ENCODE measurements at places on chromosomes 16 and 17. TPM values are rescaled to one million over a fixed set of nuclear protein-coding genes. Genes with fewer than 3 reads are reported as not detected.
A peak's percentile ranks its signal among the peaks of the same experiment; 100 is the strongest.

MIS12 gene
- total RNA-seq = 8.1 TPM

- DNase-seq = no peak
These were observed 24.0 kb upstream of the C16orf78 start for GRCh38 chr16:49349446-49350168.

KRTAP17-1 gene
- total RNA-seq = not detected

SLC52A1 gene
- total RNA-seq = not detected

DNA sequence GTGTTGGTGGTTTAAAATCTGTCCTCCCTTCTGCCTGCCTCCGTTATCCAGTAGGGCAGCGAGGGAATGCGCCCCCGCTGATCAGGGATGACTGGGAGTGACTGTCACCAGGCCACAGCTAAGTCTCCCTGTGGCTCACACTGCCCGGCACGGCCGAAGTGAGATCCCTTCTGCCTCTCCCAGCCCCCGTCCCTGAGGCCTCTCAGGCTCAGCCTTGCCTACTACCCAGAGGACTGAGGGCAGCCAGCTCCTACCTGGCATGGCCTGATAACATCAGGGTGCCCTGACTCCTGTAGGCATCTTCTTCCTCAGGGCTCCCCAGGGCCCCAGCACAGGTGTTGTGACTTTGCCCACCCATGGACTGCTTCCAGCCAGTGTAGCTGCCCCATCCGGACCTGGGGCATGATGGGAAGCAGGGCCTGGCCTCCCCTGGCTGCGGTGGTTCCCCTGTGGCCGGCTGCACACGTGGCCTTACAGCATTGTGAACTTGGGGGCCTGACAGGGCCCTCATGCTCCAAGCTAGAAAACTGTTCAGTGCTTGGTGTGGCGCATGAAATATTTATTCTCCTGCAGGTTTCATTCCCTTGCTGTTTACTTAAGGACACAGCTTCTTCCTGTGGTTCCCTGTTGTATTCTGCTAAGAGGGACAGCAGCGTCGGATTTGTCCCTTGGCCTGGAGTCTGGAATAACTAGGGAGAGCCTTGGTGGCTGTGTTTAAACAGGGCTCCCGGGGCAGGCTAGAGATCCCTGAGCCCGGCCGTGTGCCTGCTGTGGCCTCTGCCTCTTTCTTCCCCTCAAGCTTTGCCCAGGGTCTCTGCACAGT lies 30.0 kb downstream of the GINS2 start:
- no peak for DNase-seq

- peak; percentile 87 for DNase-seq
These were observed 17.7 kb downstream of the SLC16A3 start for GRCh38 chr17:82246365-82247181.

GRCh38 chr17:50361561-50362480 lies 11.2 kb downstream of the MRPL27 start:
- peak; percentile 59 for DNase-seq

CTRB1 gene
- not detected for total RNA-seq

DNA sequence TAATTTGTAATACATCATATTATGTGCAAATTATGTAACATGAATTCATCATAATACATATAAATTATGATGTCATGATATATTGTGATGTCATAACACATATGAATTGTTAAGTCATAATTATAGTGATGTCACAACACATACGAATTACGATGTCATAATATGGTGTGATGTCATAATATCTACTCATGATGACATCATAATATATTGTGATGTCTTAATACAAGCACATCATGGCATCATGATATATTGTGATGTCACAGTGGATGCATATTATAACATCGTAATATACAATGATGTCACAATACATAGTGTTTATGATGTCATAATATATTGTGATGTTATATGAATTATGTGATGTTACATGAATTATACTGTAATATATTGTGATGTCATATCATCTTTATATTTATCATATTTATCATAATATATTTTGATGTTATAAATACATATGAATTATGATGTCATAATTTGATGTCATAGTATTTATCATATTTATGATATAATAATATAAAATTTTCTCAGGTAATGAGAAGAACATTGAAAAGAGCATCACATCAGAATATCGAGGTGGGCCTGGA lies 1793.0 kb downstream of the TP53TG3F start:
- no peak for DNase-seq

DNA sequence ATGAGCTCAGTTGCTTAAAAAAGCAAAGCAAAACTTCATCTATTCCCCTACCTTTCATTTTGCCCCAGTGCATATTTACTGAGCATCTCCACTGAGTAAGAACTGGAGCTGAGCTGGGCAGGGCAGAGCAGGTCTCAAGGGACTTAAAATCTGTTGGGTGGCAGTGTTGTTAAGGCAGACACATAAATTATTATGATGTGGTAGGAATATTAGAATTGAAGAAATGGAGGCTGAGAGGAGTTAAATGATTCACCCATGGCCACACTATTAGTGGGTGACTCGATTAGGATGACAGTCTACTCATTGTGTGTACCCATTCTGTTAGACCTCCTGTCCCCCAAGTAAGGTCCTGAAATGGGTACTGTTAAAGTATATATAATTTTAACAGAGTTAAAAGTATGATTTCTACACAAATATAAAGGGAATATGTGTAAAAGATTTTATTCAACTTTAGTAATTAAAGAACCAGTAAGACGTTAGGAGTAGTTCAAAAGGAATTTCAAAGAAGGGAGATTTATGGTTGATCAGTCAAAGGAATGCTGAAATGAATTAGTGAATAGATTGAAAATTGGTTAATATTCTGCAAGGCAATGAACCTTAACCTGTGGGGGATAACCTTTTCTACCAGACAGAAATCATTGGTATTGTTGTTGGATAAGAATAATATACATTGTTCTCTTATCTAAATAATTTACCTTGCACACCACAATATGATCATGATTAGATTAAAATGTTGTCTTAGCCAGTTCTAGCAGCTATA lies 17.5 kb downstream of the ITGB3 start:
- no peak for DNase-seq

BAIAP3 gene
- total RNA-seq = 0.53 TPM

- peak; percentile 61 for DNase-seq
These were observed 13.2 kb downstream of the ZFPM1 start for GRCh38 chr16:88466175-88466862.

- DNase-seq = no peak
These were observed 40.6 kb upstream of the CDH1 start for GRCh38 chr16:68696514-68696913.

GRCh38 chr16:78918805-78919305 lies 681.7 kb downstream of the MAF start:
- DNase-seq = no peak

TPSD1 gene
- total RNA-seq = 0.26 TPM

DNA sequence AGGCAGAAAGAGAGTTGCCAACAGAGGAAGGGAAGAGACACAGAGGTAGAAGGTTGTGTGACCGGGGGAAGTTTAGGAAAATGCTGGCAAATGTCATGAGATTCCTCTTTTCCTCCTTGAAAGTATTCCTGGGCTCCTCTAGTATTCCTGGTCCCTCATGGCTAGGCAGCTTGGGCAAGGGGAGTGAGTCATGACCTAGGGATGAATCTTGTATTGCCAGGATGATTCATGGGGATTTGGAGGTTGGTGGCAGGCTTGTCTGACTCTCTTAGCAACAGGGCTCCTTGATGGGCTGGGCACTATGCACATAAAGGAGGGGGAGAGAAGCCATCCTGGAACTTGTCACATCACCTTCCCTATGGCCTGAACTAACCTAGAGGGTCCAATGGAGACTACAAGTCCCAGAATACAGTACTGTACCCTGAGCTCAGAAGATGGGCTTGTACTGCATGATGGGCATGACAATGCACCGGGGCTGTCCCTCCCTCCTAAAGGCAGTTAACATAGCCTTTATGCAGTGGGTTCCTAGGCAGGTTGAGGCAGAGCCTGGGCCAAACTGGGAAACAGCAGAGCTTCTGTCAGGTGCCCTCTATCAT lies 2.1 kb upstream of the SEZ6 start:
- DNase-seq = no peak

ATP1B2 gene
- total RNA-seq = 5.3 TPM

DNA sequence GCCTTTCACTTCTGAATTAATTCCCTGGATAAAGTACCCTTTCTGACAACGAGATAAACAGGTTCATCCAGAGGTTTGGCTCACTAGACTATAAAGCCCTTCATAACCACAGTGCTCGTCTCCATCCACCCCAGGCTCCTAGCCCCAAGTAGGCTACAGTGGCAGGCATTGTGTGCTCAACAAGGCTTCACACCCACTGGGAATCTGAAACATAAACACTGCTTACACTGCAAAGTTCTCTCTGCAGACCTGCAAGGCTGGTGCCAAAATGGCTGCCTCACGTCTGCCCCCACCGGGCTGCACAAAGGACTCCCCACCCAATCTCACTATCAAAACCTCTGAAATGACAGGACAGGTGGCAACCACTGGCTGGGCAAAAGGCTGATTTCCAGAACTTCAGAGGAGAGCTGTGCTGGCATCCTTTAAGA lies 5.1 kb upstream of the HLF start:
- DNase-seq = no peak

ST3GAL2 gene
- total RNA-seq = 20.8 TPM

ABAT gene
- 42.4 TPM for total RNA-seq

- no peak for DNase-seq
These were observed 102.8 kb downstream of the SSH2 start for GRCh38 chr17:29827179-29827578.

DNA sequence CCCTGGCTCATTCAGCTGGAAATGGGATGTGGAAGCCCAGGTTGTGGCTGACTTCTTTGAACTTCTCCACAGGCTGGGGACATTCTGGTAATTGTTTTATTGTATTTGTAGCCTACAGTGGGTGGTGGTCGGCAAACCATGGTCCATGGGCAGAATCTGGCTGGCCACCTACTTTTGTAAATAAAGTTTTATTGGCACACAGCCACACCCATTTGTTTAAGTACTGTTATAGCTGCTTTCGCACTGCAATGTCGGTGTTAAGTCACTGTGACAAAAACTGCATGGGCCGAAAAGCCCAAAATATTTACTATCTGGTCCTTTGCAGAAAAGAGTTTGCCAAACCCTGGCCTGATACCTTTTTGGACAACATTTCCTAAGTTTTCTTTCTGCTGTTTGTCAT lies 86.2 kb downstream of the NTN1 start:
- no peak for DNase-seq

PPL gene
- total RNA-seq = 3.9 TPM

GRCh38 chr16:90020838-90021382 lies 1.7 kb upstream of the DBNDD1 start:
- DNase-seq = no peak

AANAT gene
- not detected for total RNA-seq

SLC38A8 gene
- not detected for total RNA-seq
